Activated T-cell treated with anti-CD3 and anti-CD28 coated beads, Interleukin-2, amount 50 U/mL, for 72 hours (primary cell): ENCODE measurements at places on chromosomes 2 and 18. TPM values are rescaled to one million over a fixed set of nuclear protein-coding genes. Genes with fewer than 3 reads are reported as not detected.

RNPEPL1 gene
- total RNA-seq: 77.3 TPM

TUBA3D gene
- not detected for total RNA-seq

B3GNT7 gene
- 0.76 TPM for total RNA-seq

ARHGAP15 gene
- total RNA-seq: 111 TPM

SDC1 gene
- total RNA-seq: 0.16 TPM

SERPINB3 gene
- total RNA-seq: not detected

ANKRD23 gene
- 4.4 TPM for total RNA-seq

EVX2 gene
- total RNA-seq: not detected

TP53I3 gene
- 1.8 TPM for total RNA-seq

PFN4 gene
- total RNA-seq: 0.72 TPM

ASAP2 gene
- total RNA-seq: 0.42 TPM

VWA3B gene
- total RNA-seq: 0.19 TPM

GALNT3 gene
- 13.1 TPM for total RNA-seq

SULT1C4 gene
- total RNA-seq: not detected

ZNF2 gene
- 3.0 TPM for total RNA-seq

GDF7 gene
- total RNA-seq: not detected

NTSR2 gene
- total RNA-seq: not detected

FRZB gene
- not detected for total RNA-seq

GPR75 gene
- total RNA-seq: 1.0 TPM

TRAK2 gene
- 22.1 TPM for total RNA-seq

KIF5C gene
- total RNA-seq: 29.1 TPM

CRYGD gene
- total RNA-seq: not detected

KIAA1328 gene
- 7.8 TPM for total RNA-seq

MYO7B gene
- 0.50 TPM for total RNA-seq

MROH2A gene
- not detected for total RNA-seq

EMILIN2 gene
- 12.7 TPM for total RNA-seq

GLI2 gene
- total RNA-seq: not detected

TOGARAM2 gene
- 4.3 TPM for total RNA-seq

KCNE4 gene
- total RNA-seq: not detected

NCKAP5 gene
- total RNA-seq: not detected

RRM2 gene
- total RNA-seq: 233 TPM

IL1RL1 gene
- total RNA-seq: 2.2 TPM

NABP1 gene
- 94.1 TPM for total RNA-seq

DDX1 gene
- total RNA-seq: 55.8 TPM

PSMA8 gene
- total RNA-seq: 0.81 TPM

CCDC141 gene
- 5.3 TPM for total RNA-seq

CCDC102B gene
- total RNA-seq: 4.3 TPM

CD226 gene
- 73.7 TPM for total RNA-seq

CNPPD1 gene
- 53.5 TPM for total RNA-seq

CCDC150 gene
- total RNA-seq: 22.2 TPM

ANKRD39 gene
- total RNA-seq: 16.5 TPM

C2orf72 gene
- 0.84 TPM for total RNA-seq

MARCHF7 gene
- total RNA-seq: 91.4 TPM

CNGA3 gene
- not detected for total RNA-seq

PARD6G gene
- not detected for total RNA-seq

TMBIM1 gene
- 75.1 TPM for total RNA-seq

TRIP12 gene
- total RNA-seq: 235 TPM

PPM1B gene
- 60.1 TPM for total RNA-seq

FAM117B gene
- 16.7 TPM for total RNA-seq

ASTL gene
- total RNA-seq: 8.1 TPM

DSC3 gene
- not detected for total RNA-seq

IL36RN gene
- not detected for total RNA-seq

CFAP210 gene
- not detected for total RNA-seq

CHMP1B gene
- total RNA-seq: 31.3 TPM

UNC80 gene
- total RNA-seq: not detected
